ENCODE measurements at places on chromosomes 12 and 14.

DNA sequence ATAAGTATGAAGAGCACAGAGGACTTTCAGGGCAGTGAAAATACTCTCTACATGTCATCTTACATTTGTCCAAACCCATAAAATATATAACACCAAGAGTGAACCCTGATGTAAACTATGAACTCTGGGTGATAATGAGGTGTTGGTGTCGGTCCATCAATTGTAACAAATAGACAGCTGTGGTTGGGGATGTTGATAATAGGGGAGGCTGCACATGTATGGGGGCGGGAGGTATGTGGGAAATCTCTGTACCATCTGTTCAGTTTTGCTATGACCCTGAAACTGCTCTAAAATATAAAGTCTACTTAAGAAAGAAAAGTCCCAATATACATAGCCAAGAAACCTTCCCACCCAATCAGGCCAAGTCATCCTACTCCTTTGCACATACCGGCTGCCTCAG lies 88.5 kb downstream of the GPR135 start:
- DNase-seq, result no peak

- no peak for DNase-seq
Measured at GRCh38 chr14:55303125-55303499, 31.9 kb downstream of the FBXO34 start.

DNA sequence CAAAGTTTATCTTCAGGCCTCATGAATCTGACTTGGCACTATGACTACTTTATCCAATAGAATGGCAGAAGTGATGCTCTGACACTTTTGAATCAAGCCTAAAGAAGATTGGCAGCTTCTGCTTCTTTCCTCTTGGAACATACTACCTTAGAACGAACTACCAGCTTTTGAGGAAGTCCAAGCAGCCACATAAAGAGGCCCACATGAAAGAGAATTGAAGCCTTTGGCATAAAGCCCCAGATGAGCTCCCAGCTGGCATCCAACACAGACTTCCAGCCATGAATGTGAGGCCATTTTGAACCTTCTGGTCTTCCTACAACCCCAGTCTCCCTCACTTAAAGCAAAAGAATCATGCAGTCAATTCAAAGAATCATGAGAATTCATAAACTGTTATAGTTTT lies 65.8 kb downstream of the EEA1 start:
- DNase-seq, result no peak

DNA sequence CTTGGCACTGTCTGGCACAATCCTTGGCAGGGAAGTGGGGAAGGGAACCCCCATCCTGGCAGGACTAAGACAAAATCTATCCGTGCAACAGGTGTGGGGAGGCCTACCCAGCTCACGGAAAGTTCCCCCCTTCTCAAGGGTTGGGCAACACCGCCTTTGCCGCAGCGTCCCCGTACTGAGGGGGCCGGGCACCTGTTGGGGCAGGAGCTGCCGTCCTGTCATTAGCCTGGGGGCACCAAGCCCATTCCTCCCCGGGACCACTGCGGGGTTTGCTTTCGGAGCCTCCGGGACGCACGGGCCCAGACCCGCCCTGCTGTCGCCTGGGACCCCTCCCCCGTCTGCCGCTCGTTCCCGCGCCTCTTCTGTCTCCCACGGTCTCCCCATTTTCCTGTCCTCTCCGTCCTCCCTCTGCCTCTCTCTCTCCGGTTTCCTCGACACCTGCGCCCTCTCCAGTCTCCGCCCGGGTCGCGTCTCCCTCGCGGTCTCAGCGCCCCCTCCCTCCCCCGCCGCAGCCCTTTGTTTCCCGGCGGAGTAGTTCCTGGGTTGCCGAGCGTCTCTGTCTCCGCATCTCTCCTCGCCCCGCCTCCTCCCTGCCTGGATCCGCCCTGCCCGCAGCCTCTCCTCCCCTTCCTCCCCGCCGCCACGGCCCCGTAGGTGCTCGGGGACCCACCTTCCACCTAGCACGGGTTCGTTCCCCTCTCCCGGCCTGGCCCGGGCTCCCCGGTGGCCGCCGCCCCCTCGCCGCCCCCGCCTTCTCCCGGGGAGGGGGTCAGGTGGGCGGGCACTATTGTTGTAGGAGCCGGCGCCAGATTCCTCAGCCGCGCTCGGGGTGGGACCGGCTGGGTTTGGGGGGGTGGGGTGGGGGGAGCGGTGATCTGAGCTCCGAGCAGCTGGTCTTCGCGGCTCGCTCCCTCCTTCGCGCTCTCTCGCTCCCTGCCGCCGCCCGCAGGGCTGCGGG lies at the start of gene CACNB3:
Gene CACNB3 (plus strand): TSS at position 624 of the 958 bp plus-strand sequence. CDS start 434 bp downstream, outside the sequence.
- DNase-seq, result peak; percentile 62

GRCh38 chr14:43001731-43002130 lies 1395.1 kb downstream of the LRFN5 start:
- no peak for DNase-seq

DNA sequence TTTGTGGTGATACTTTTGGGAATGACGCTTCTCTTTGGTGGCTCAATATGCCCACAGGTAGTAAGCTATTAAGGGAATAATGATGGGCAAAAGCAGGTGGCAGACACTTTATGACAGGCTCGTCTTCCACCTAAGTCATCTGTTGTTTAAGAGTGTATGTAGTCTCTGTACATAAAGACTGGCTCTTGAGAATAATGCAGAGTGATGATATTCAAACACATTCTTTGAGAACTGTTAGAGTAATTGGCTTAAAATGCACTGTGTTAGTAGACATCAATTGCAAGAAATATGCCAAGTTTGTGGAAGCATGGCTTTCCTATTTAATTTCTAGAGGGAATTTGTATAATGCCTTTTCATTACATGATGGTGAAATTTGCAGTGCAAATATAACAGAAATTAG lies 694.8 kb upstream of the MIS18BP1 start:
- no peak for DNase-seq

GRCh38 chr14:75409316-75410205 lies 18.3 kb upstream of the JDP2 start:
- DNase-seq, result no peak

DNA sequence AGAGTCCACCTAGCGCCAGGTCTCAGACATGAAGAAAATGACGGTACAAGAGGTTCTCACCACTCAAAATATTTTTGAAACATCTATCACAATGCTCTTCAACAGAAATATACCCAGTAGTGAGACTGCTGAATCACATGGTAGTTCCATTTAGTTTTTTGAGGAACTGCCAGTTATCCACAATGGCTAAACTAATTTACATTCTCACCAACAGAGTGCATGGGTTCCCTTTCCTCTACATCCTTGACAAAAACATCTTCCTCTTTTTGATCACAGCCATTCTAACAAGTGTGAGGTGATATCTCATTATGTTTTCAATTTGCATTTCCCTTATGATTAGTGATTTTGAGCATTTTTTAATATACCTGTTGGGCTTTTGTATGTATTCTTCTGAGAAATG lies 5.7 kb upstream of the GPR65 start:
- no peak for DNase-seq

GRCh38 chr12:16300122-16300521 lies 22.6 kb upstream of the SLC15A5 start:
- DNase-seq, result no peak

DNA sequence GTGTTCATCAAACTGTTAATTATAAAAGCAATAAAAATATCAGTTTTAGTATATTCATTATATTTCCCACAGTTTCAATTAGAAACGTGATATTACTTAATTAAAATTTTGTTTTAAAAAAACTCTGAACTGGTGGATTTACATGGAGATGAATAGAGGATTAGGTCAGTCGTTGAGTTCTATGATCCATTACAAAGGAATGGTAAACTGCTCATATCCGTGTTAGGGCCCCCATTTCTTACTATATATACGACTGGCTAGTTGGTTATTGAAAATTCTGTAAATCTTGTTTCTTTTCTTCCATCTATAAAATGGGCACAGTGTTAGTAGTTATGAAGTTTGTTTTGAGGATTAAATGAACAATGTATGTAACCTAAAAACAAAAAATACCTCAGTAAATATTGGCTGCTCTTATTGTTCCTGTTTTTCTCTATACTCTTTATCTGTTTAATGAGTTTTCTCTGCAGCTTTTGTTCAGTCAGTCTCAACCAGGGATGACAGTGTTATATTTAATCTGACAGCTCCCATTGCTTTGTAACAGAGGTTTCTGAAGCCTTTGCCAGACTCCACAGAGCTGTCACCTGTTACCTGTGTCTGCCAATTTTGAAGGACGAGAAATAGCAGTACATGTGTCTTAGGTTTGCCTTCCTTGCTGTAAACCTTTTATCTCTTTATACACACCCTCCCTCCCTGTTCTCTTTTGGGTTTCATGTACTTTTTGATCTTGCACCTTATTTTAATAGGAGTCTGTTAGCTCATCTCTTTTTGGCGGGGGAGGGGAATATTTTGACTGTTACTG lies 41.5 kb downstream of the FRS2 start:
- DNase-seq, result no peak

- no peak for DNase-seq
Measured at GRCh38 chr14:65173973-65174693, 71.8 kb upstream of the MAX start.

DNA sequence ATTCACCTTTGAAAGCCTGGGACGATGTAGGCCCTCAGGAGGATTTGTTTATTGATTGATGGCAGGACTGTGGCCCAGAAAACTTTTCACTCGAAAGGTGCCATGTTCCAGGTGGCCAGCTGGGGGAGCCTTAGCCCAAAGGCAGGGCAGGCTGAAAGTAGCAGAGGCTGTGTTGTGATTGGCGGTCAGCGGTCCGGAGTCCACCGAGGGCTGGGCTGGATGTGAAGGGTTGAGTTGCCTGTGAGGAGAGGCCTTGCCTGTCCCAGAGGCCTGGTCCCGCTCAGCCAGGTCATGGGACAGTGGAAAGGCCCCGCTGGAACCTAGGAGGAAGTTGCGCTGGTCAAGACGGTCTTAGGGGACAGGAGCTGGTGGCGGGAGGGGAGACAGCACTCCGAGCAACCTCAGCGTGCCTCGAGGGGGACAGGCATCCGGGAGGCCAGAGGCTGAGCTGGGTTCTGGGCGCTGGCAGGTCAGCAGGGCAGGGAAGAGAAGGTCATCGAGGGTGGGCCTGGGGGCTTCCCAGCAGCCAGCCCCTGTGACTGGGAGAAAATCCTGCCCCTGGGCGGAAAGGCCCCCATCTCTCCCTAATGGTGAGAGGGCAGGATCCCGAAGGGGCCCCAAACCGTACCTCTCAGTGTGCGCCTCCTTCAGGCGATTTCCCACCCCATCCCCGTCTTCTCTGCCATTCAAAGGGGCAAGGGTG lies 26.3 kb downstream of the CMA1 start:
- peak; percentile 29 for DNase-seq

GRCh38 chr14:34220921-34221320 lies 241.1 kb downstream of the SPTSSA start:
- no peak for DNase-seq

GRCh38 chr12:15886372-15887042 lies 4.3 kb downstream of the STRAP start:
- no peak for DNase-seq

GRCh38 chr14:76067536-76067935 lies 82.0 kb downstream of the IFT43 start:
- DNase-seq, result no peak

DNA sequence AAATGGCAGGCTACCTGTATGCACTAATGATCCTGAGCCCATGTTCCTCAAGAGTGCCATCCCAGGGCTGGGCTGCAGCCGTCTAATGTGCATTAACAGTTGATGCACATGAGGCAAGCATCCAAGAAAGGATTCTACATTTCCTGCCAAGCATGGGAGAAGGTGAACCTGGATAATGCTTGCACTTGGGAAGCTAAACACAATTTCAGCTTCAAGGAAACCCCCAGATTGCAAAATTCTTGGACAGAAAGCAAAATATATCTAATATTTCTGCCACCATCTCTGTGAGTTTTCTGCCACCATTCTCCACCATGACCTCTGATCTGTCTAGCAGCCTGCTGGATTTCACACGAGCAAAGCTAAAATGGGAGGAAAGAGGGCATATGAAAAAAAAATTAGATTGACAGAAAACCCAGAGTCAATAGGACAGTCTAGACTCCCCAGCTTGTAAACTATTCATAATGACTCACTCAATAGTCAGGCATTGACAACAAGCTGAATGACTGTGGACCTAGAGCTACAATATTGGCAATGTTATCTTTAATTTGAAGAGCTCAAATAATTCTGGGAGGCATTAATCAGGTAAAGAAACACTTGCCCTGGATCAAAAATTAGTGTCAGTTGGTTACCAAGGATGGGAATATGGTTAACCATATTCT lies 91.9 kb upstream of the BCL2L14 start:
- no peak for DNase-seq

DNA sequence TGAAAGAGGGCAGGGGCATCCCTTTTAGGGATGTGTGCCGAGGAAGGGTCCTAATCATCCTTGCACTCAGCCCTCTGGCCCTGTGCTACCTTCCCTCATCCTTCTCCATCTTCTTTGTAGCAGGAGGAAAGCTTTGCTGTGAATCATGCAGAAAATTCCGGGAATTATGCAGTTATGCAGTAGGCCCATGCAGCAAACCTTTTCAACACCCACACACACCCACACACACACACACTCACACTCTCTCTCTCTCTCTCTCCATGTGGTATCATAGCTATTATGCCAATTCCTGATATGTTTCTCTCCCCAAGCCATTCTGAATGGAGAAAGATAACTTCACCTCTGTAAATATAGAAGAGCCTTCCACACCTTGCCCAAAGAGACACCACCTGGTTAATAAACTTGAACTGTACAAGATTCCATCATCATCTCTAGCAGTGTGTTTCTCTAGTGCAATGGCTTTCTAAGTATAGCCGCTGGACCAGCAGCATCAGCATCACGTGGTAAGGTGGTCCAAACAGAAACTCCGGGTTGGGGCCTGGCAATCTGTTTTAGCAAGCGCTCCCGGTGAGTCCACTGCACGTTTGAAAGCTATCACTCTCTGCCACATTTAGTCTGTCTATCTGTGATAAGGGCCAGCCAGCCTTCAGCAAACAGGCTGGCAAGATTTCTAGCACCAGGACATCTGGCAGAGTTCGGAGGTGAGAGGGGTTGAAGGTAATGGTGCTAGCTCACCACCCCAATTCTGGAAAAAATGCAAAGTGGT lies 57.6 kb downstream of the MDM2 start:
- DNase-seq, result no peak

GRCh38 chr14:85402569-85403162 lies 127.3 kb upstream of the FLRT2 start:
- no peak for DNase-seq

- peak; percentile 69 for DNase-seq
Measured at GRCh38 chr14:68685419-68686204, 107.3 kb downstream of the ZFP36L1 start.

DNA sequence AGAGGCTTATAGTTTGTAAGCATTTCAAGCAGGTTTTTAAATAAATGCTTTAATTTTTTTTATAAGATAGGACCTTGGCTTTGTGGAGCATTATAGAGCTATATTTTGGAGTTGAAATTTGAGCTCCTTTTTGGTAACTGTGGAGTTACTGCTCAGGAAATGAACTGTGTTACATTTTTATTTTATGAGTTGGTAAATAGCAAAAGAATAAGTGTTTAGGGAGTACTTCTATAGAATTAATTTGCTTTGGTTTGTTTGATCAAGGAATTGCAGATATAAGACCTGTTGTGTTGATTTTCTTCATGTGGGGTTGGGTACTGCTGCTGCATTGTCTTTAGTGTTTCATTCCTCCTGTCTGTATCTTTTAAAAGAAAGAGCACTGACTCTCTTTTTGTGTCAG lies 3.5 kb downstream of the ATP2A2 start:
- DNase-seq, result no peak

- DNase-seq, result no peak
Measured at GRCh38 chr14:68680541-68681051, 112.3 kb downstream of the ZFP36L1 start.
